ENCODE measurements at places on chromosomes 5 and 9.

DNA sequence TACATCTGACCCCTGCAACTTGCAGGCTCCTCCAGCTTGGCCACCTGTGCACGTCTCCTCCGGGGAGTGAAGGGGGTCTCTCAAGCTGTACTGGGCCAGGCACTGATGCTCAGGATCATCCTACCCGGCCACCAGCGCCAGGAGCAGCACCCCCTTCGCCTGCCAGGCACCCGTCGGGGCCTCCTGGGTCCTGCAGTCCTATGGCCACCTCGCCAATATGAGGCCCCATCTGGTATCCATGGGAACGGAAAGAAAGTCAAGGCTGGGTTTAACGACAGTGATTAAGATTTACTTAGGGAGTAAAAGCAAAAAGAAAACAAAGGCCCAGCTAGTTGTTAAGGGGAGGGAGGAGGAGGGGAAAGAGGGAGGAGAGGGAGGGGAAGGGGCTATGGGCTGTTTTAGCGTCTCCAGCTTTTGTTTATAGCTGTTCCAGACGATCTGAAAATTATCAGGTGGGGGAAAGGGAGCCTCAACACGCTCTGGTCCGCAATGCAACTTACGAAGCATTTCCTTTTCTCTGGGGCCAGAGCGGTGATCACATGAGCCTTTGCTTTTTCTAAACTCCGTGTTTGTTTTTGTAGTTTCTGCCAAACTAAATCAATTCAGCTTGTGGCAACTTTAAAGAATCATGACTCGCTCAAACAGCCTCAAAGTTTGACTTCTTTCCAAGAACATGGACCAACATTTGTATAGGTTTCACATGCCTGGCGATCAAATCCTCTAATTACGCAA lies 132.4 kb downstream of the ROR2 start:
- DNase-seq, result no peak

DNA sequence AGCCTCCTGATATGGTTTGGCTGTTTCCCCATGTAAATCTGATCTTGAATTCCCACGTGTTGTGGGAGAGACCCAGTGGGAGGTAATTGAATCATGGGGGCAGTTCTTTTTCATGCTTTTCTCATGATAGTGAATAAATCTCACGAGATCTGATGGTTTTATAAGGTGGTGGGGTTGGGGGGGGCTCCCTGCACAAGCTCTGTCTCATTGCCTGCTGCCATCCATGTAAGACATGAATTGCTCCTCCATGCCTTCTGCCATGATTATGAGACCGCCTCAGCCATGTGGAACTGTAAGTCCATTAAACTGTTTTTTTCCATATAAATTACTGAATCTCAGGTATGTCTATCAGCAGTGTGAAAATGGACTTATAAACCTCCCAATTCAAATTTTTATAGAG lies 12.8 kb downstream of the XRCC4 start:
- no peak for DNase-seq

- DNase-seq, result no peak
These were observed 47.0 kb downstream of the APC start for GRCh38 chr5:112784726-112785125.

DNA sequence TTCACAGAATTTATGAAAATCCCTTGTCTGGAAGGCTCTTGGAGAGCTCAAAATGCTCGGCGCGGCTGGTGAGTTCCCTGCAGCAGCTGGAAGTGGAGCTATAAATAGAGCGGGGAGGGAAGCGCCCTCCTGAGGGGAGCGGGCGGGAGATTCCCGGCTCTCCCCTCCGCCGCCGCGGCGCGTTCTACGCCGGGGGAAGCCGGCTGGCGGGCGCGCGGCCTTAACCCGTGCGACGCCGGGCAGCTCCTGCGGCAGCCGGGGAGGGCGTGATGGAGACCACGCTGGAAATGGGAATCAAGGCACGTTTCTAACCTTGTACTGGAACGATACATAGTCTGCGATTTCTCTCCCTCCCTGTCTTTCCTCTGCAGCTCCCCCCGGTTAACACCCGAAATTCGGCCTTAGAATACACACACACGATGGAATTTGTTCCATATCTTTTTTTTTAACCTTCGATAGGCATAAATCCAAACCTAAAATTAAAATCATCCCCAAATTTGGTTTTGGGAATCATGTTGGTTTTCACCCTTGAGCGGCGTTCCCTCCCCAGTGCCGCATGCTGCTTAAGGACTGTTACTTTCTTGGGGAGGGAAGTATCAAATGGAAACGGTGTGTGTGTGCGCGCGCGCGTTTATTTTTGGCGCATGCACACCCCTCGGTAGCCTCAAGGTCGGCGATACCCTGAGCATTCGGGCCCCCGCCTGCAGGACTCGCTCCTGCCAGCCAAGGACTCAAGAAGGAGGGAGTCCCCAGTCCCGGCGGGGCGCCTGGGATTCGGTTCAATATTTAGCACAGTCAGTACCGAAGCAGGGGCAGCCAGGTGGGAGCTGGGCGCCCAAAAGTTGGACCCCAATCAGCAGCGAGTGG lies 306.3 kb upstream of the KCNN2 start:
- DNase-seq, result no peak

DNA sequence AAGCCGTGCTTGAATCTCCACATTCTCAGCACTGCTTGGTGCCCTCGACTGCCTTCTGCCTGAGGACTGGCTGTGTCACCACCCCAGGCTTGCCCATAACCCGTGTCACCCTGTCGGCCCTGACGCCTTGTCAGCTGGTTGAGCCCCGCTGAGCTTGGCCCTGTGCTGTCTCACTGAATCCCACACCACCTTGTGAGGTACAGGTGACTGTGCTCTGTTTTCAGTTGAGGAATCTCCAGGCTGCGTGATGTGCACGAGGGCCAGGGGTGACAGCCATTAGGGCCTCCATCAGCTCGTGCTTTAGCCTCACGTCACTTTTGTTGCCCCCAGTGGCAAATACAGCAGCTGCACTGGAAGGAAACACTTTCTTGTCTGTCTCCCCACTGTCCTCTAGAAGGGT lies 90.7 kb downstream of the CACNA1B start:
- DNase-seq, result no peak

DNA sequence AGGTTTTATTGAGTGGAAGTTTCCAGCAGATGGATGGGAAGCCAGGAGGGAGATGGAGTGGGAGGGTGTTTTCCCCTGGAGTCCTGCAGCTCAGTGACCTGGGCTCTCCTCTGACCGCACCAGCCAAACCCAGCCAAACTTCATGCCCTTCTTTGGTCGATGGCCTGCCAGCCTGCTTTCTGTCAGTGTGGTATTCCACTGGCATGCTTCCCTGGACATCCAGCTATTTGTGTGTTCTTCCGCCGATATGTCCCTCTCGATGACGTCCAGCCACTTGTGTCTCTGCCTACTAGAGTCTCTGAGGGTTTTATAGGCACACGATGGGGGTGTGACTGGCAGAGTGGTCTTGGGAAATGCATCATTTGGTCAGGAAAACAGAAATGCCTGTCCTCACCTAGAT lies 33.8 kb downstream of the GPBP1 start:
- DNase-seq, result no peak

- no peak for DNase-seq
These were observed 23.8 kb downstream of the SHC3 start for GRCh38 chr9:89154651-89155336.

- DNase-seq, result no peak
These were observed 687.1 kb downstream of the TLE1 start for GRCh38 chr9:81002242-81002641.

DNA sequence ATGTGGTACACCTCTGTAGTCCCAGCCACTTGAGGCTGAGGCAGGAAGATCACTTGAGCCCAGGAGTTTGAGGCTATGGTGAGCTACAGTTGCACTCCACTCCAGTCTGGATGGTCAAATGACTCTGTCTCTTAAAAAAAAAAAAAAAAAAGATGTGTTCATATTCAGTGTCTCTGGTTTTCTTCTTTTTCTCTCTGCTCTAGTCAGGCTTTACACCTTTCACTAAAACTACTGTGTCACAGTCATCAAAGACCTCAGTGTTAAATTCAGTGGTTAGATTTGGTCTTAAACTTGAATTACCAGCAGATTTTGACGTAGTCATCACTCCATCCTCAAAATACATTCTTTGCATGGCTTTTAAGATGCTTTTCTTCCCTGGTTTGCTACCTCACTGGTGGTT lies 28.8 kb downstream of the NAA35 start:
- no peak for DNase-seq

- DNase-seq, result no peak
These were observed 419.8 kb downstream of the DMRT2 start for GRCh38 chr9:1469996-1470395.

- no peak for DNase-seq
These were observed 1.3 kb downstream of the S1PR3 start for GRCh38 chr9:88992556-88992955.

DNA sequence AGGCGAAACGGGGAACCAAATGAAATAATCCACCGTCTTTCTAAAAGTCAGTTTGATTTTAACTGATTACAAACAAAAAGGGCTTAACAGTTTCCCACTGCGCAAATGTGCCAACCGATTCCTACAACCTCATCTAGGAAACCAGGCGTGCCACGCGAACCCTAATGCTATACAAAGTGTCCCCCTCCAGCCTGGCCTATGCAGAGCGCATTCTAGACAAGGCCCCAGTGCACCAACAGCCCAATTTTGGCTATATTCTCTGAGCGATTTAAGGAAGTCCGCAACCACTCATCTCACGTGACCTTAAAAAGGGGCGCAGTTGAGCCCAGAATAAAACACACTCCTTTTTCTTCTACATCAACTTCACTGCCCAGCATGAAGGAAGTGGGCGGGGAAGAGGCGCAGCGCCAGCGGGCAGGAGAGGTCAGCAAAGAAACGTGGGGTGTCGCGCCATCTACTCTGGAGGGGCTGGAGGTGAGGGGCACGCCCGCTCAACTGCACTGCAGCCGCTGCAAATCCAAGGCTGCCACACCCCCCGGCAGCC lies 779 bp downstream of the FAM13B start:
- DNase-seq, result no peak

- DNase-seq, result no peak
These were observed 275.3 kb upstream of the CDH6 start for GRCh38 chr5:30918171-30918570.

GRCh38 chr9:133089271-133089671 lies 27.5 kb downstream of the CEL start:
- no peak for DNase-seq
